ENCODE measurements at places on chromosomes 6 and 20. TPM values are rescaled to one million over a fixed set of nuclear protein-coding genes. Genes with fewer than 3 reads are reported as not detected.

SNPH gene
- total RNA-seq = 11.2 TPM

IER3 gene
- 156 TPM for total RNA-seq

MAS1 gene
- not detected for total RNA-seq

HTR1B gene
- not detected for total RNA-seq

ELOVL5 gene
- total RNA-seq = 60.3 TPM

C6orf58 gene
- total RNA-seq = not detected

LAMA2 gene
- 31.1 TPM for total RNA-seq

OR2B6 gene
- total RNA-seq = not detected

DNAAF9 gene
- 11.4 TPM for total RNA-seq

TFAP2B gene
- total RNA-seq = not detected

CCM2L gene
- not detected for total RNA-seq

RSPO4 gene
- not detected for total RNA-seq

VGLL2 gene
- total RNA-seq = not detected

WFDC2 gene
- total RNA-seq = not detected

MEI4 gene
- total RNA-seq = not detected

ADGRF5 gene
- total RNA-seq = 0.65 TPM

All from GM23248 (cell line).